ENCODE measurements at places on chromosomes 3 and 15. TPM values are rescaled to one million over a fixed set of nuclear protein-coding genes. Genes with fewer than 3 reads are reported as not detected.

ROPN1 gene
- not detected for total RNA-seq

DNA sequence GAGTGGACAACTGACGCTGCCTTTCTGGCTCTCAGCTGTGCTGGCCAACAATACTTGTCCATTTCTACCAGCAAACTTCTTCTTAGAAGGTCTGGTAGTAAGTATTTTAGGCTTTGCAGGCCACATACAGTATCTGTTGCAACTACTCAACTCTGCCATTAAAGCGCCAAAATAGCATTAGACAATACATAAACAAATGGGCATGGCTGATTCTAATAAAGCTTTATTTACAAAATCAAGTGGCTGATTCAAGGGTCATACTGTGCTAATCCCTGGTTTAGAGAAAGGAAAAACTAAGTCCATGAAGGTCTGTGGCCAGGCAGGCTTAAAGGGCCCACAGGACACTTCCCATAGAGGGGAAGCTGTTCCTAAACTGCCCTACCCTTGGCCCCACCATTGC, 26.3 kb upstream of the TPM1 start:
- no peak for DNase-seq

DNA sequence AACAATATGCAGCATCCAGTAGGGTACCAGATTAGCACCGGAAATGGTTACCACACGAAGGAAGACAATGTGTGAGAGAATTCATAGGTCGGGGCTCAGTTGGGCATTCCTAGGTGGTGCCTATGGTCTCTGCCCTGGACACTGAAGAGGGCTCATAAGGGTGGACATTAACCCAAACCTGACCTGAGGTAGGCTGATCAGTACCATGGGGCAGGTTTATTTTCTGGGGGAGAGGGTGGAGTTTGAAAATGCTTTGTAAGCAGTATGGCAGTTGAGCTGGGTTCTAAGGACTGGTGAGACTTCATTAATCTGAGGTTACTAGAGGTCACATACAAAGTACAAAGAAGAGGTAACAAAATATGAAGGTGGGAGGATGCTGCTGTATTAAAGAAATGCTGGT, 68.4 kb downstream of the RPL22L1 start:
- DNase-seq: no peak

SLC28A2 gene
- not detected for total RNA-seq

DNA sequence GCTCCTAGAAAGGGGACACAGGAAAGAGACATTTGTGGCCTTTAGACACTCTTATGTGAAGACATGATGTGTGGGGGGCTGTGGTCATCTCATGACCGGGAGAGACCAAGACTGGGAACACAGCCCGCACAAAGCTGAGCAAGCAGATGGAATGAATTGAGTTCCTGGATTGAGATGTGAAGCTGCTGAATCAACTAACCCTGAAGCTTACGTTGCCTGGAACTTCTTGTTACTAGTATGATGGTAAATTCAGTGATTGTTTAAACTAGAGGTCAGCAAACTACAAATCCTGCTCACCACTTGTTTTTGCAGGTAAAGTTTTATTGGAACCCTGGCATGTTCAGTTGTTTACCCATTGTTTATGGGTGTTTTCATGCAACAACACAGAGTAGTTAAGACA, 83.4 kb upstream of the BHLHE40 start:
- DNase-seq: no peak

GRCh38 chr15:95192923-95193322, 961.6 kb downstream of the MCTP2 start:
- no peak for DNase-seq

- DNase-seq: no peak
Measured at GRCh38 chr15:46714950-46715349, 1002.4 kb upstream of the SEMA6D start.

GRCh38 chr15:62927836-62928235, 114.7 kb upstream of the TPM1 start:
- no peak for DNase-seq

GRCh38 chr3:150729682-150730360, 26.1 kb upstream of the ERICH6 start:
- DNase-seq: no peak
